ENCODE measurements at places on chromosomes 6 and 20.
A peak's percentile ranks its signal among the peaks of the same experiment; 100 is the strongest.

DNA sequence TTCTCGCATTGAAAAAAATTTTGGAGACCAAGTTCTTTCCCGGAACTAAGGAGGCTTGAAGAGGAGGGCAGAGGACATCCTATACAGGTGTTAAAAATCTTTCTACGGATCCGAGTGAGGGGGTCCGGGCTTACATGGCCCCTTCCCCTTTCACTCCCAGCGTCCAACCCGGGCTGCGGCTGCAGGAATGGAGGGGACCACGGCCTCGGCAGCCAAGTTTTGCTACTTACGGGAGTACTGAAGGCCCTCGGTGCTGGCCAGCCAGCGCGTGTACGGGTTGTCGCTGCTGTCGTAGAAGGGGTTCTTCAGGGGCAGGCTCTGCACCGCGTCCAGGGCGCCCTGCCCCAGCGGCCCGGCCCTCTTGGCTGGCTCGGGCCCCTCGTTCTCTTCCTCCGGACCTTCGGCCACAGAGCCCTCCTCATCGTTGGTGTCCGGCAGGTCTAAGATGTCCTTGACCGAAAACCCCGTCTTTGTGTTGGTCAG is 642 bp downstream of the NKX2-2 start:
- H3K27me3 ChIP-seq, result peaks cover 22% of the 10 kb centered on the region
- peaks cover 2% of the 10 kb centered on the region for H3K36me3 ChIP-seq
- peaks cover 11% of the 10 kb centered on the region for H3K4me1 ChIP-seq
- H3K27ac ChIP-seq, result no peak overlapping the region
- H3K4me3 ChIP-seq, result no peak overlapping the region

DNA sequence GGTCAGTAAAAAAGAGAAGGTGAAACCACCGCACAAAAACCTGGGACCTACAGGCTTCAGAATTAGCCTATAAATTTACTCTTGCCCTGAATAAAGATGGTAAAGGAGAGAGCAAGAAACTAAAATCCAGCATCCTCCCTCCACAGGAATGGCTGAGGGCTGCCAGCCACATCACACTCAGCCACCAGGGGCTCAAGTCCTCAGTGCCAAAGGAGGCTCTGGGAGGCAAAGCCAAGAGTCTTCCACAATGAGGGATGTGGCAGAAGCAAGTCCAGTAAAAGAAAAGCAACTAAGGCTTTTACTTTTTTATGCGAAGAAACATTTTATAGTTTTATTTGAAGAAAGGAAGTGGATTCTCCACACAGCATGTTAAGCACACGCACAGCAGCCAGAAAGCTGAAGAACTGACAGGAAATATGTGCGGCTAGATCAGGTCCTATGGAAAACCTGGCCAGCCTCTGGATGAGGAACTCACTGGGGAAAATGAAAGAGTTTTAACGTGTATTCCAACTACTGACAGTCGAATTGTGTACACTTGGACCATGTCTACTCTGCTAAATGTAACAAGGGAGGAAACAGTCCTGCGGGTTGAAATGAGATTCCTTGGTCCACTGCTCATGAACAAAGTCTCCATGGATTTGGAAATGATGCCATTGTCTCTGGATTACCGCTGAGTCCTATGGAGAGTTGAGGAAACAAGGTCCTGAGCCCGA is 219.4 kb upstream of the SSTR4 start:
- H3K27me3 ChIP-seq, result peaks cover 4% of the 10 kb centered on the region
- DNase-seq, result no peak
- H3K36me3 ChIP-seq, result no peaks in the 10 kb centered on the region
- no peak overlapping the region for H3K4me3 ChIP-seq

DNA sequence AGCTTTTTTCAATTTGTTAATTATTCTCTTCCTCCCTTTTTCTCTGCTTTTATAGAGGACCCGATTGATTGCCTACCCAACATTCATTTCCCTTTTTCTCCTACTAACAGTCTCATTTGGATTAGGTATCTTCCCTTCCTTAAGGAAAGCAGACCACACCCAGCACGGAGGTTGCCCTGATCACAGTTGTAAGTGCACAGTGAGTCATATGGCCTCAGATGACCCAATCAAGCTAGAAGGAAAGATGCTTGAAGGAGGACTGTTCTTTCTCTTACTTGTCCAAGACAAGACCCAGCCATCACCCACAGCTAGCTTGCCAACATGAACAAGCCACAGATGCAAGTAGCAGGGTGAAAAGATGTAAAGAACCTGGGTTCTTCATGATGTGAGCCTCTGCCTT is 518.6 kb downstream of the PKHD1 start:
- no peaks in the 10 kb centered on the region for H3K36me3 ChIP-seq
- no peaks in the 10 kb centered on the region for H3K4me1 ChIP-seq
- DNase-seq, result no peak
- no peak overlapping the region for H3K27ac ChIP-seq

DNA sequence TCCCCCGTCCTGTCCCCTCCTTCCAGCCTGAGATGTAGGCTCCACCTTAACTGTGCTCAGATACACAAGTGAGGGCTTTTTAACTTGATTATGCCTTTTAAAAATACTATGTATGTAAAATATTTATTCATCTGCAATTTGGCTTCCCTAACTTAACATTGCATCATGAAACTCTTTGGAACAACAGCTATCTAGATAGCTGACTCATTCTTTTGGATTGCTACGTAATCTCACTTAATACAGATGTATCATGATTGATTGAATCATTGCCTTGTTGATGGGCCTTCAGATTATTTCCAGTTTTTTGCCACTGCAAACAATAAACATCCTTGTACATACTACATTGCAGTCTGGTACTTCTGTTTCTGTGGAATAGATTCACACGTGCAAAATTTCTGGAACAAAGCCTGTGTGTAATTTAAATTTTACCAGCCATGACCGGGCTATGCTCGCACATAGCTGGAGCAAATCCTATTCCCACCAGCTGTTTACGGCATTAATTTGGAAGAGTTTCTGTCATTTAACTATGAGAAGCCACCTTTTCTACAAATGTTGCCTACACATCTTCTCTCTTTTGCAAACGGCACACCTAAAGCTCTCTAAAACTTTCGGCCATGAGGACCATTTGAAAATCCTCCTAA is 6.5 kb downstream of the PRND start:
- no peak overlapping the region for H3K27ac ChIP-seq
- no peak for DNase-seq
- peaks cover 13% of the 10 kb centered on the region for H3K4me1 ChIP-seq
- peaks cover 7% of the 10 kb centered on the region for H3K27me3 ChIP-seq
- H3K36me3 ChIP-seq, result no peaks in the 10 kb centered on the region

GRCh38 chr6:16729744-16730143 is 31.5 kb downstream of the ATXN1 start:
- peaks cover 3% of the 10 kb centered on the region for H3K36me3 ChIP-seq
- H3K4me1 ChIP-seq, result peaks cover 22% of the 10 kb centered on the region
- H3K27me3 ChIP-seq, result no peaks in the 10 kb centered on the region

- H3K27ac ChIP-seq, result no peak overlapping the region
- no peaks in the 10 kb centered on the region for H3K36me3 ChIP-seq
- H3K4me1 ChIP-seq, result no peaks in the 10 kb centered on the region
- H3K4me3 ChIP-seq, result no peak overlapping the region
- H3K27me3 ChIP-seq, result peaks cover 15% of the 10 kb centered on the region
- DNase-seq, result no peak
Observed at GRCh38 chr6:165847407-165848085, 184.5 kb upstream of the PDE10A start.

DNA sequence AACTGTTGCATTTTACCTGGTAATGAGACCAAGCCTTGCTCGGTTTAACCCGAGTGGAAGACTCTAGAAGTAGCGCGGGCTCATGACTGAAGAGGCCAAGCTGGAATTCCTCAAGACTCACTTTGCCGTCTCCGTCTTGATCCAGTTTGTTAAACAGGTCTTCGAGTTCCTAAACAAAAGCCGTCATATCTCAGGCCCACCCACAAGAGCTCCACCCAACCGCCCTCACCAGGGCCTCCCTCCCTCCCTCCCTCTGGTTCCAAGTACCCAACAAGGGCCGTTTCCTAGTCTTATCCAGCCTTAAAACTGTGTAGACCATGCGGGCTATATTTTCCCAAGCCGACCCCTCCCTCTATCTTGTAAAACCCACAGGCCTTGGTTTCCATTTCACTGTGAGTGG is 81.4 kb downstream of the NINL start:
- no peak overlapping the region for H3K4me3 ChIP-seq
- no peak overlapping the region for H3K27ac ChIP-seq
- no peak for DNase-seq
- H3K27me3 ChIP-seq, result peaks cover 4% of the 10 kb centered on the region
- H3K36me3 ChIP-seq, result peaks cover 2% of the 10 kb centered on the region
- no peaks in the 10 kb centered on the region for H3K4me1 ChIP-seq

- peaks cover 4% of the 10 kb centered on the region for H3K4me1 ChIP-seq
- H3K36me3 ChIP-seq, result no peaks in the 10 kb centered on the region
- peaks cover 2% of the 10 kb centered on the region for H3K27me3 ChIP-seq
- DNase-seq, result no peak
- no peak overlapping the region for H3K4me3 ChIP-seq
Observed at GRCh38 chr6:118186672-118187567, 279.9 kb downstream of the SLC35F1 start.

DNA sequence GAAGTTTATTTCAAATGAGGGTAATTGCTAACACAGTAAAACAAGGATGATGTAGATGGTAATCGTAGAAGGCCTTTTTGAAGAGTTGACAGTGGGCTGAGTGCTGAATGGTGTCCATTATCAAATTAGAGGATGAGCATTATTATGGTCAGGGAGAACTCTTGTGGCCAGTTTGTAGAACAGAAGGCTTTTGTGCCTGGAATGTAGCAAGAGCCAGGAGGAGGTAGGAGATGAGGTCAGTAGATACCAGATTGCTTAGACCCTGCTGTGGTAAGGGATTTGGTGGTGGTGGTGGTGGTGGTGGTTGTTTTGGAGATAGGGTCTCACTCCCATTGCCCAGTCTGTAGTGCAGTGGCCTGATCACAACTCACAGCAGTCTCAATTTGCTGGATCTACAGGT is 6.2 kb downstream of the CSE1L start:
- H3K36me3 ChIP-seq, result peaks cover 3% of the 10 kb centered on the region
- H3K4me1 ChIP-seq, result peaks cover 31% of the 10 kb centered on the region
- H3K4me3 ChIP-seq, result peak overlapping the region; percentile 6
- DNase-seq, result no peak
- H3K27me3 ChIP-seq, result no peaks in the 10 kb centered on the region

DNA sequence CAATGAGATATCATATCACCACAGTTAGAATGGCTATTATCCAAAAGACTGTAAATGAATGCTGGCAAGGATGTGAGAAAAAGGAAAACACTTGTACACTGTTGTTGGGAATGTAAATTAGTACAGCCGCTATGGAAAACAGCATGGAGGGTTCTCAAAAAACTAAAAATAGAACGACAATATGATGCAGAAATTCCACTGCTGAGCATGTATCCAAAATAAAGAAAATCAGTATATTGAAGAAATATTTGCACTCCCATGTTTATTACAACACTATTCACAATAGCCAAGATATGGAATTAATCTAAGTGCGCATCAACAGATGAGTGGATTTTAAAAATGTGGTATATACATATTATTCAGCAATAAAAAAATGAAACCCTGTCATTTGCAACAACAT is 898.9 kb upstream of the MAN1A1 start:
- H3K4me1 ChIP-seq, result no peaks in the 10 kb centered on the region
- H3K27ac ChIP-seq, result no peak overlapping the region
- no peak for DNase-seq
- H3K36me3 ChIP-seq, result no peaks in the 10 kb centered on the region
- no peaks in the 10 kb centered on the region for H3K27me3 ChIP-seq
- H3K4me3 ChIP-seq, result no peak overlapping the region

DNA sequence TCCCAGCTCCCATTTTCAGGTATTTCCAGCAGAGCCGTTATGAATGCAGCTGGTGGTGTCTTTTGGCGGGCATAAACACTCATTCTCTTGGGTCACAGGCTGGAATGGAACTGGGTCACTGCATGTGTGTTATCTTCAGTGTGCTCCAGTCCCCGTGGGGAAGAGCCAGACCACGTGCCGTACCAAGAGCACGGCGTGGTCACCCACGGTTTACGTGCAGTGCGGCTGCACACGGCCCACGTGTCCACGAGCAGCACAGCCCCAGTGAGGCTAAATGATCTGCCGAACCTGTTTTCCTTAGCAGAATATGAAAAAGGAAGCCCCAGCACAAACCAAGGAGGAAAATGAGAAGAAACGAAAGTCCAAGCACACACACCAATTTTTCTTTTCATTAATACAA is 121.5 kb downstream of the IRF4 start:
- H3K4me1 ChIP-seq, result peaks cover 10% of the 10 kb centered on the region
- DNase-seq, result no peak
- H3K27me3 ChIP-seq, result no peaks in the 10 kb centered on the region
- no peak overlapping the region for H3K27ac ChIP-seq
- peaks cover 18% of the 10 kb centered on the region for H3K36me3 ChIP-seq
- no peak overlapping the region for H3K4me3 ChIP-seq

DNA sequence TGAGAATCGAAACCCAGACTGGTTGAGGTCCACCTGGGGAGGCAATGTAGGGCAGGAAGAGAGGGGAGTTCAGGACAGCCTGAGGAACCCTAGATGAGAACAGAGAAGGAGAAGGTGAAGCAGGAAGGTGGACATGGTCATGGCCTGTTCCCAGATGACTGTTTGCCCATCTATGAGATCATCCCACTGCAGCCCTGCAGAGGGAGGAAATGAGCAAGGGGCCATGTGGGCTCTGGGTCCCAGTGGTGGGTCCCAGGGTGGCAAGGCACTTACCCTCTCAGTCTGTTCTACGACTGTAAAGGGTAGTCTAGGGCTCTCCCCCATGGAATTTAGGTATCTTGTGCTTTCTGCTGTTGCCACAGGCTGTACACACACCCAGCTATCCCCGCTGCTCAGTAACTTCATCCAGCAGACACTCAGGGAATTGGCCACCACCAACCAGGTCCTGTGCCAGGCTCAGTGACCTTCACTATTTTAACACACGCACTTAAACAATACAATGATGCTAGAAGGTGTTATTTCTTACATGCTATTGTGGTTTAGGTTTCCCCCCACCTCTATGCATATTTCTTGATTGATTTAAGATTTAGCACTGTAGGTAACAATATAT is 89.8 kb downstream of the TOX2 start:
- H3K27ac ChIP-seq, result no peak overlapping the region
- peaks cover 21% of the 10 kb centered on the region for H3K27me3 ChIP-seq
- H3K4me1 ChIP-seq, result no peaks in the 10 kb centered on the region

GRCh38 chr6:147214248-147215227 is 10.3 kb downstream of the STXBP5 start:
- no peak overlapping the region for H3K27ac ChIP-seq
- H3K4me1 ChIP-seq, result peaks cover 9% of the 10 kb centered on the region
- no peak overlapping the region for H3K4me3 ChIP-seq
- peaks cover 4% of the 10 kb centered on the region for H3K36me3 ChIP-seq
- no peak for DNase-seq
